Psoas muscle (tissue), 8 donors: ENCODE measurements at places on chromosomes 3 and 15. TPM values are rescaled to one million over a fixed set of nuclear protein-coding genes. Genes with fewer than 3 reads are reported as not detected.

DNA sequence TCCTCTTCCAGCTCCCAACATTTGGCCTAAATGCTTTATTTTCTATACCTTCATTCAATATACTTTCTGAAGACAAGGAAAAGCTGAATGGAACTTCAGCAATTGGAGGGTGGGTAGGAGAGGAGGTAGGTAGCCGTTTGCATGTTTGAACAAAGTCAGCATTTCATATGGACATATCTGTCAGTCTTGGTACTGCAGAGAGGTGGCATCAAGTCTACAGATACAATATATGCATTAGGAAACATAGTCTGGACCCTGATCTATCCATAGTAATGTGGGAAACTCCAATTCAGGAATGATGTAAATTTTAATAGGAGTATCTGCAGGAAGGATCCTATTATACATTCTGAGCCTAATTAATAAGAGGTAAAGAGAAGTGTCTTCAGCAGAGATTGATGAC lies 526.4 kb downstream of the MECOM start:
- H3K4me3 ChIP-seq = no peak overlapping the region
- H3K36me3 ChIP-seq = no peaks in the 10 kb centered on the region
- peaks cover 5% of the 10 kb centered on the region for H3K27me3 ChIP-seq
- H3K4me1 ChIP-seq = no peaks in the 10 kb centered on the region

- DNase-seq = no peak
- H3K4me1 ChIP-seq = no peaks in the 10 kb centered on the region
- no peak overlapping the region for H3K4me3 ChIP-seq
Measured at GRCh38 chr15:71083349-71083748, 31.9 kb upstream of the THSD4 start.

DNA sequence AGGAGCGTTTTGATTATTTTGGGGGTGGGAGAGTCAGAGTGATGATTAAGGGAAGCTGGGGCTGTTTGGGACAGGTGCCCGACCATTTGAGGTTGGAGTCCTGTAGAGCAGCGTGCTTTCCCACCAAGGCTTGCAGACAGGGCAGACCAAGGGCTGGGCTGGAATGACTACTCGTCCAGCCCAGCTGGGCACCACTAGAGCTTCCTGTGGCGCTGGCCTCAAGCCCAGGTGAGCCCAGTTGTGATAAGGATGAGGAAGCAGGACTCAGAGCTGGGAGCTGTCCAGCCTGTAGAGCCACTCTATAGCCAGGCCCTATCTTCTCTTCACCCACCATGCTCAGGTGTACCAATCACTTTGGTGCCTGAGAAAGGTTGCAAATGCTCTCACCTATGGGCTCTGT lies 75.8 kb upstream of the ACAN start:
- DNase-seq = no peak
- H3K4me3 ChIP-seq = no peak overlapping the region
- H3K36me3 ChIP-seq = no peaks in the 10 kb centered on the region
- no peaks in the 10 kb centered on the region for H3K27me3 ChIP-seq

DNA sequence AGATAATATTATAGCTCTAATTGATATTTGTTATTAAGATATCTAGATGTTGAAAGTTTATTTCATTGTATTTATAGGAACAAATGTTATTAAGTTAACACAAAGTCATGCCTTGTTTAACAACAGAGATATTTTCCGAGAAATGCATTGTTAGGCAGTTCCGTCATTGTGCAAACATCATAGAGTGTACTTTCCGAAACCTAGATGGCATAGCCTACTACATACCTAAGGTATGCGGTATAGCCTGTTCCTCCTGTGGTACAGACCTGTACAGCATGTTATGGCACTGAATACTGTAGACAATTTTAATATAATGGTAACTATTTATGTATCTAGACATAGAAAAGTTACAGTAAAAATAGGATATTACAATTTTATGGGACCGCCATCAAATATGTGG lies 114.3 kb downstream of the NAALADL2 start:
- no peak overlapping the region for H3K4me3 ChIP-seq
- DNase-seq = no peak
- H3K4me1 ChIP-seq = no peaks in the 10 kb centered on the region
- no peaks in the 10 kb centered on the region for H3K36me3 ChIP-seq

- H3K27me3 ChIP-seq = no peaks in the 10 kb centered on the region
- no peak overlapping the region for H3K27ac ChIP-seq
- no peaks in the 10 kb centered on the region for H3K36me3 ChIP-seq
- no peak overlapping the region for H3K4me3 ChIP-seq
Measured at GRCh38 chr3:147816752-147817151, 407.6 kb downstream of the ZIC1 start.

DNA sequence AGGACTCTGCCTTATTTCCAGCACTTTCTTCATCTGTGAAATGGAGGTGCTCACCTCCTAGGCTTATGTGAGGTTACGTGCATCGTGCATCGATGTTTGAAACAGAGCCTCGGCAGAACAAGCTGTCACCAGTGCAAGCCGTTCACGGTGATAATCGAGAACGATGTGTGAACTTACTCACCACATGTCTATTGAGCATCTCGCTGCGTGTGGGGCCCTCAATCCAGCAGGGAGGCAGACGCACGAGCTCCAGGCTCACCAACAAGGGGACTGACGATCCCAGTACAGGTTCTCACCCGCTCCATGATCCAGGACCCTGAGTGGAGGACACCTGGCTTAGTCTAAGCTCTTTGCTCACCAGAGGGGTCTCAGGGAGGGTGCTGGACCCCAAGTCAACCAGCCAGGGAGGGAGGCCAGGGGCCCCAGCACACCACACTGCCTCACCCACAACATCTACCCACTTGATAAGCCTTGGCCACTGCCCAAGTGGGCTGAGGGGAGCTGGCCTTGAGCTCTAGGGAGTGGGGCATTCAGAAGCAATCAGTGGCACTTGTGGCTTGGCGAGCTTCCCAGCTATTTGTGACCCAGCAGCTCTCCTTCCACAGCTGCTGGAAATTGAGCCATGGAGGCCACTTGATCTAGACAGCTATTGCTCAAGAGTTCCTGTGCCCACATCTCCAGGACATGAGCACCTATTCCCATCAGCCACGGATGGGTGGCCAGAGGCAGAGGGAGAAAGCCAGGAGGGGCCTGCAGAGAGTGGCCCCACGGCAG lies 34.4 kb upstream of the SLC6A1 start:
- no peak overlapping the region for H3K4me3 ChIP-seq
- no peaks in the 10 kb centered on the region for H3K36me3 ChIP-seq
- H3K4me1 ChIP-seq = peaks cover 33% of the 10 kb centered on the region
- H3K27me3 ChIP-seq = no peaks in the 10 kb centered on the region
- H3K27ac ChIP-seq = peak overlapping the region; percentile 58

DNA sequence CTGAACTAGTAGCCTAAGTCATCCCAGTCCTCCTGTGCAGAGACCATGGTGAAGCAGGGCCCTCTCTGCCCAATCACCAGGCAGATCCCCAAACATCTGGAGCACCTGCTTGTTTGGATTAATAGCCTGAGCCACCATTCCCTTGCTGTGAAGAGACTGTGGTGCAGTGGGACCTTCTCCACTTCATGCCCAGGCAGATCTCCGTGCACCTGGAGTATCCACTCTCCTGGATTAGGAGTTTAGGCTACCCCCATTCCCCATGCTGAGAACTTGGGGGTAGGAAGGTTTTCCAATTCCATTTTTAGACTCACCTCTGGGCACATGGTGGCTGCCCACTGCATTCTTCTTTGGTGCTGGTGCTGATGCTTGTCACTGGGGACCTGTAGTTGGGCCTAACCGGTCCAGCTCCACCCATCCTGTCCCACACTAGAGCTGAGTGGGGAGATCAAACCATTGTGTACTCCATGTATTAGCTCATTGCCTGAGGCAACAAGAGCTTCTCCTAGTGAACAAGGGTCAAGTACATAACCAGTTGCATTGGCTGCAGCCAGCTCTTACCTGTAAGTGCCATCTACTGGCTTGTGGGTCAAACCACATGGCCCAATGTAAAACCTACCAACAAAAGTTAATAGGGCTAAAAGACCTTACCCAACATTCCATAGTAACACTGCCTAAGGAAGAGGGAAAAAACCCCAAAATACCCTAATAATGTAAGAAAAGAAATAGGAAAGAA lies 382.5 kb upstream of the CBLB start:
- DNase-seq = no peak
- no peak overlapping the region for H3K27ac ChIP-seq
- H3K4me3 ChIP-seq = no peak overlapping the region

DNA sequence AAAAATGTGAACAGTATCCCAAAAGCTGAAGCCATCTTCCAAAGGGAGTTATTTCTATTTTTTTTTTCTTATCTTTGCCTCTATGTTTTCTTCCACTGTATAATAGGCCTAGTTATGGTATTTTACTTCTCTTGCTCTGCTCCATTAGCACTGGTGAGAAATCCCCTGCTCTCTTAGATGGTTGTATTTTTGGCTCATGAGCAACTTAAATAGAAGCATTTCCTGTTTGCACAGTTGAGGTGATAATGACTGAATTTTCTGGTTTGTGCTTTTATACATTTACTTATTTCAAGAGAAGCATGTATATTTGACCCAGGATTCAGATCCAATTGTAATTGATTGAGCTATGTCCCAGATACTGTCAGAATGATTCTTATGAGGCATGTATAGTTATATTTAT lies 61.6 kb upstream of the CD200R1L start:
- no peaks in the 10 kb centered on the region for H3K27me3 ChIP-seq
- H3K36me3 ChIP-seq = no peaks in the 10 kb centered on the region
- no peak overlapping the region for H3K4me3 ChIP-seq

GRCh38 chr3:26049951-26050350 lies 260.1 kb downstream of the OXSM start:
- no peaks in the 10 kb centered on the region for H3K27me3 ChIP-seq
- no peak overlapping the region for H3K4me3 ChIP-seq
- H3K4me1 ChIP-seq = no peaks in the 10 kb centered on the region
- H3K36me3 ChIP-seq = no peaks in the 10 kb centered on the region
- DNase-seq = no peak

ISL2 gene
- polyA plus RNA-seq = not detected

NLGN1 gene
- 0.04 TPM for polyA plus RNA-seq

DNA sequence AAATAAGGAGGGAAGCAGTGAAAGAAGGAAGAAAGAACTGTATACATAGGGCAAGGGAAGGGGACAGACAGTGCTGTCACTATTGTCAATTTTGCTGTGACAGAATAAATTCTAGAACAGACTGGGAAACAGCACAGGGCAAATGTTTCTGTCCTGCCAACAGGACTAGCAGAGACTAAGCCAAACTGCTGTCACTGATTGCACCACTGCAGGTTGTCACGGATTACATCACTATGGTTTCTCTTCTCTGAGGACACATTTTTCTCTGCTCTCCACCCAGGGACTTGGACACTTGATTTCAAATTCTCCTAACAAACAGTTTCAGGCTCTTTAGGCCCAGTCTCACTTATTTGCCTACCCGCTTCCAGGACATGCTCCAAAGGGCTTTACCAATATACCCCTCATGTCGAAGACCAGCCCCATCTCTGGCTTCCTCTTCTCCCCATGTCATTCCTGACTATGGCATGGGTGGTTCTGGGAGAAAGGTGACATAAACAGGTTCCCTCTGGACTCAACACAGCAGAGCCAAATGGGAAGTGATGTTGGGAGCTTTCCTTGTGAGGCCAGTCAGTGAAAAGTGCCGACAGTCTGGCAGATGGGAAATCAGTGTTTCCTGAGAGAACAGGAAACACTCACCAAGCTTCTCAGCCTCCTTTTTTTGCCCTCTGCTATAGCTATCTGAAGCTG lies 70.2 kb upstream of the ST3GAL6 start:
- no peaks in the 10 kb centered on the region for H3K36me3 ChIP-seq
- DNase-seq = no peak
- H3K27ac ChIP-seq = peak overlapping the region; percentile 60
- H3K4me3 ChIP-seq = no peak overlapping the region
- no peaks in the 10 kb centered on the region for H3K4me1 ChIP-seq

DNA sequence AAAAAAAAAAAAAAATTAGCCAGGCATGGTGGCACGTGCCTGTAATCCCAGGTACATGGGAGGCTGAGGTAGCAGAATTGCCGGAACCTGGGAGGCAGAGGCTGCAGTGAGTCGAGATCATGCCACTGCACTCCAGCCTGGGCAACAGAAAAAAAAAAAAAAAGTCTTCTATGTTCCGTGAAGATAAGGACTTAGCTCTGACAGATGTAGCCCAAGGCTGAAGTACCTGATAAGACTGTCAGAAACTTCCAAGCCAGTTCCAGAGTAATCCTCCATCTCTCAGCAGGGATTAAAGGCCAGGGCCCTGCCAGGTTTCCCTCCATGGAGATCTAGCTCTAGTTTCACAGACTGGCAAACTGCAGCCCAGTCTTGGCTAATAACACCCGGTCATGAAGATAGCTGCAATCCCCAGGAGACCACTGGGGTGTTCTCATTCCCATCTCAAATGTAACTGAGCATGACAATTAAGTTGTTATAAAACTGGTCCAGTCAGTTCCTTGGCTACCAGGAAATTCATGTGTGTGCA lies 8.5 kb downstream of the CDCP1 start:
- peaks cover 2% of the 10 kb centered on the region for H3K27me3 ChIP-seq
- DNase-seq = no peak
- no peaks in the 10 kb centered on the region for H3K4me1 ChIP-seq
- no peak overlapping the region for H3K27ac ChIP-seq
- no peak overlapping the region for H3K4me3 ChIP-seq

- peaks cover 35% of the 10 kb centered on the region for H3K4me1 ChIP-seq
- DNase-seq = peak; percentile 87
- no peaks in the 10 kb centered on the region for H3K27me3 ChIP-seq
- peak within 1 kb of the TSS; percentile 96 for H3K27ac ChIP-seq
- H3K4me3 ChIP-seq = peak within 1 kb of the TSS; percentile 79
Measured at GRCh38 chr3:115146418-115147328, at the start of gene ZBTB20. ZBTB20 (minus strand) TSS chr3:115147288.

ECE2 gene
- not detected for polyA plus RNA-seq

NDUFB4 gene
- 382 TPM for polyA plus RNA-seq

MAP1A gene
- polyA plus RNA-seq = 0.63 TPM
